Activated CD4-positive, alpha-beta T cell treated with anti-CD3 and anti-CD28 coated beads, Interleukin-2, Interleukin-6, amounts not matched to agents 100 ng/mL and 50 ng/mL, durations not matched to agents 16 hours and 8 hours (primary cell): ENCODE measurements at places on chromosomes 2 and 18.

DNA sequence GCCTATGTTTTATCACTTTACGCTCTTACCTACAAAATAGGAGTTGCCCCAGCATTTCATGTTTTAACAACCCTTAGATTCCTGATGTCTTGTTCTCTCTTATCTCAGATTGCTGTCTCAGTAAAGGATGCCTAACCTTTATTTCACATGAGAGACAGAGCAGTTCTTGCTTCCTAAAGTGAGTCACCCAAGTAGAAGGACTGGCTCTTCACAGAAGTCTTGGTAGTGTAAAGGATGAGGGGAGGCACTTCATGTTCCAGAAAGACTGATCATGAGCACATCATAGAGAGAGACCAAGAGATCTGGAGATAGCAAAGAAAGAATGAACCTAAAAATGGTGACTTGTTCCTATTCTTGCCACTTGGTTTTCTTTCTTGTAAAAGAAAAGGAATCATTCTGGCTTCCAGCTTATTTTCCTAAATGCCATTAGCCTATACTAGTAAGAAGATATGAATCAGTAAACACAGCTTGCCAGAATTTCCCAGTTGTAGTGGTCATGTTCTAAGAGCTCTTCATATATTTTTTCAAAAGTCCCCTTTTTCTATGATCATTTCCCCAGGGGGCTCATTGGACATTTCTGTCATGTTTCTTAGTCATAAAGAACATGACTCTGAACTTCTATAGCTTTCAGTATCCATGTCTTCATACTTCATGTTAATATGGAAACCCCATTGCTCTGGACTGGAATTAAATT, 54.9 kb downstream of the MAPRE2 start:
- no peak for DNase-seq

DNA sequence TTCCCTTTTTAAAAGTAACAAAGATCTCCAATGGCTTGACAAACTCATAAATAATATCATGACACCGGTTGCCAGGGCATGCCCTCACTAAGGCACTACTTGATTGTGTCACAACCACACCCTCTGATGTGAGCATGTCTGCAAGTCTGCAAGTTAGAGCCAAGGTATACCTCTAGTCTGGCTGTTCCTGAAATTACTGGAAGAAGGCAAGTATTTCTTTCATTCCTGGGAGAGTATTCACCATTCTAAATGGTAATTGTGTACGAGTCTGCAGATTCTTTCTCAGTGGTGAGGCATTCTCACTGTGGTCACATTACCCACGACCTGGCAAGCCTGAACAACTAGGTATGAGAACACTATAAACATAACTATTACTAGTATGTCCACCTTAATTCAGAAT, 25.7 kb upstream of the RNU4ATAC start:
- no peak for DNase-seq

DNA sequence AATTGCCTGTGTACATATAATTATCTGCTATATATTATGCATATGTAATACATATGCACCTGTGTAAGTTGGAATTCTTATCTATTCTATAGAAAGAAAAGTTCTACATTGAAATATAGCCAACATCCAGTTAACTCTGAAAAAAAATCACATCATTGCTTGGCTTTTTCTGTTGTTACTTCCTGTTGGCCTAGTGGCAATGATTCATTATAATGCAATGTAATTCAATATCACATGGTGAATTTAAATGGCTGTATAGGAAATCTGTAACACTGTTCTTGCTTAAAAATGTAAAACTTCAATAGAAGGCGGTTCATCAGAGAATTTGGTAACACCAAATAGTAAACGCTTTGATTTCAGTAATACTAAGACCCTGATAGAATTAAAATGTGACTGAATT, 44.5 kb upstream of the MAP4K3 start:
- DNase-seq = no peak

GRCh38 chr2:205682971-205683501, 735 bp downstream of the NRP2 start:
- DNase-seq = no peak

DNA sequence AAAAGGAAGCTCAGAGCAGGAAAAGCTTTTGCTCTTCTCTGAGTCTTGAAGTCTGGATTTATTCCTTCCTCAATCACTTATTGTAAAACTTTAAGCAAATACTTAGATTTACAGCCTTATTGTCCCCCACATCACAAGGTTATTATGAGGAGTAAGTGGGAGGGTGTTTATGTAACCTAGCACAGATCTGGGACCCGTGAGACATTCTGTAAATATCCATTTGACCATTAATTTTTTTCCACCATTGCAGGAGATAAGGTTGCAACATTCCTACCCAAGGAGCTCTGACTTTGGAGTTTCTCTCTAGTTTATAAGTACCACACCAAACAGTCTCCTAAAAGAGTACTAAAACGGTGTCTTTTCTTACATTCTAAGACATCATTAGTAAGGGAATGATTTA, 52.1 kb upstream of the CTIF start:
- DNase-seq = no peak

- no peak for DNase-seq
These were observed 322.1 kb upstream of the TANK start for GRCh38 chr2:160838147-160838546.

DNA sequence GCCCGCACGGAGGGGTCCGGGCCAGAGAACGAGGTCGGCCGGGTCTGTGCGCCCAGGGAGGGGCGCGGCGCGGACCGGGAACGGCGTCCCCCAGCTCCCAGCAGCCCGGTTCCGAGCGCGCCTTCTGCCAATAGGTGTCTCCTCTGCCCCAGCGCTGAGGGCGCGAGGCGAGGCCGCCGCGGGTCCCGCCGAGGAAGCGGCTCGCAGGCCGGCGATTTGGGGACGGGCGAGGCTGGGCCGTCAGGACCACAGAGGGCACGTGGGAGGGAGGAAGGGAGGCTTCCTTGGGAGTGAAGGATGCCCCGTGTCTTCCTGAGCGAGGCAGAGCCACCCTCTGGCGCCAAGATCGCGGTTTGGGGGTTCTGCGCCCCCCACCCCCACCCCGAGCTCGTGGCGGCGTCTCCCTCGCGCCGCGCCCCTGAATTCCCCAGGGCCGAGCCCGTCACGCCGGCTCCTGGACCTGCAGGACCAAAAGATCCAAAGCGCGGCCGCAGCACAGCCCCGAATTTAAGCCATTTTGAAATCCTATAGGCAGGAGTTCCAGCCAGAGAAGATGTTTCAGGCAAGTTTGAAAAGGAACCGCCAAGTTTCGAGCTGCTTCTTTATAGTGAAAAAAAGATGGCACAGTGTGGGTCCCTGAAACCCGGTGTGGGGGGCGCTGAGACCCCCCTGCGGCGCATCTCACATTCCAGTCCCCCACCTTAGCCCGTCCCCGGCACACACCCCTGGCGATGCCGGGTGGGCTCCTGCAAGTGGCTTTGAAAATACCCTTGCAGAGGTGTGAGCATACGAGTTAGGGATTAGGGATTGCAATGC, 909 bp downstream of the NFATC1 start:
- peak; percentile 70 for DNase-seq

DNA sequence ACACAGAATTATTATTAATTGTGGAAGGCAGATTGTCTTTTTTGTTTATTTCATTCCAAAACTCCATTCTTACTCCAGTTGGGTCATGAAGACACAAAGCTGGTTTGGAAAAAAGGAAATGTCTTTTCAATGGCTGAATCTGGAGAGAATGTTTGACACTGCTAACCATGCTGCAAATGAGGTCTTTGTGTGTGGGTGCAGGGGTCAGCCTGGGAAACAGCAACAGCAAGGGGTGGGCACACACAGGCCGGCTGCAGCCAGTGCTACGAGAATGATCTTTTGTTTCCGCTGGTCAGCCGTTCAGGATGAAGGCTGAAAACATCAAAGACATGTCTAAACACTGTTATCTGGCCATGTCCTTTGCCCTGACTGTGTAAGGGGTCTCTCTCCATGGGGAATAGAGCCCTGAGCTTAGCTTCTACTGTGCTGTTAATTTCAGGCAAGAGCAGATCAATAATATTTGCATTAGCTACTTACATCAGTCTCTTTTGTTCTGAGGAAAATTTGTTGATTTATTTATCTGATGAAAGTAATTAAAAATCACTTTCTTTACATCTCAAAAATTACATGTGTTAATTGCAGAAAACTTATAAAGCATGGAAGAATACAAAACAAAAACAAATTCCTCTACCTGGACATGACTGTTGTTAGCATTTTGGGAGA, 33.3 kb upstream of the E2F6 start:
- no peak for DNase-seq

- no peak for DNase-seq
These were observed 161.4 kb upstream of the GULP1 start for GRCh38 chr2:188130317-188130716.

- DNase-seq = no peak
These were observed 577 bp upstream of the TANC1 start for GRCh38 chr2:158967731-158968395.

GRCh38 chr2:43349904-43350303, 123.5 kb upstream of the ZFP36L2 start:
- DNase-seq = no peak

DNA sequence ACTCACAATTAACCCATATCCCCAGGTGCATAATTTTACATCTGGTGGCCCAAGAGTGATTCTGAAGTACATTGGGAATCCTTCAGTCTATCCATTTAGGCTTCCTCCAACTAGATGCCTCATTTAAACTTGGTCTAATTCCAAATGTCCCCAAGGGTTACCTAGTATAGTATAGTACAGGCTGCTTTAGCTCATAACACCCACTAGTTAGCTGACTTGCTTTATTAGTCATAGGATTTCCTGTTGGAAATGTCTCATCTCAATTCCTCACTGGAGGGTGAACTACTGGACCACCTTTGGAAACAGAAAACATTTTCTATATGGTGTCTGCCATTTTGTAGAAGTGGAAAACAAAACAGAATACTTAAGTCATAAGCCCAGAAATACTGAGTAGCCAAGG, 202.5 kb upstream of the SESTD1 start:
- no peak for DNase-seq

GRCh38 chr2:36801088-36801487, 104.6 kb downstream of the VIT start:
- DNase-seq = no peak

GRCh38 chr2:54673501-54673998, 49.9 kb upstream of the EML6 start:
- DNase-seq = peak; percentile 67

DNA sequence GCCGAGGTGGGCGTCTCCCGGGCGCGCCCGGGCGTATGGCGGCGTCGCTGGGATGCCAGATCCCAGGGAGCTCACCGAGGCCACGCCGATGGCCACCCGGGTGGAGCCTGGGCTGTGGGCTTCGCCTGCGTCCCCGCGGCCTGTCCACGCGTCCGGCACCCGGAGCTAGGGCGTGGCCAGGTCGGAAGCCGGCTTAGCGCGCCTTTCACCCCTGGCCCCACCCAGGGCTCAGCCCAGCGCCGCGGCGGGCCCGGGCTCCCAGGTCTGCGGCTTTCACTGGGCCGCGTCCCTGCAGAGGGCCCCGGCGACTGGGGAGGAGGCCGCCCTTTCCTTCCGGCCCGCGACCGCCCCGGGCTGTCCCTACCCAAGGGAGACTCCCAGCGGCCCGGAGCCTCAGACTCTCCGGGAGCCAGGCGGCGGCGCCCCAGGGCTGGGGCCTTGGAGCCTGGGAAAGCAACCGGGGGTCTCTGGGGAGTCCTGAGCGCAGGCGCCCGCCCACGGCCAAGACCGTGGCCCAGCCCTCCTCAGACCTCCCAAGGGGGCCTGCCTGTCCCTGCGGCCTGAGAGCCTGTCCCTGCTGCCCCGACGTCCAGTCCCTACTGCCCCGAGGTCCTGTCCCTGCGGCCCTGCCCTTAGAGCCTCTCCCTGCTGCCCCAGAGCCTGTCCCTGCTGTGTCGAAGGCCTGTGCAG, 36.3 kb upstream of the ITM2C start:
- peak; percentile 54 for DNase-seq

GRCh38 chr2:109087055-109087663, 41.8 kb upstream of the SH3RF3 start:
- no peak for DNase-seq

- no peak for DNase-seq
These were observed 6.2 kb downstream of the COPS8 start for GRCh38 chr2:237091779-237092436.

- DNase-seq = no peak
These were observed 578 bp downstream of the IWS1 start for GRCh38 chr2:127525691-127526131.

GRCh38 chr18:48018851-48019250, 88.4 kb upstream of the SMAD2 start:
- DNase-seq = no peak

DNA sequence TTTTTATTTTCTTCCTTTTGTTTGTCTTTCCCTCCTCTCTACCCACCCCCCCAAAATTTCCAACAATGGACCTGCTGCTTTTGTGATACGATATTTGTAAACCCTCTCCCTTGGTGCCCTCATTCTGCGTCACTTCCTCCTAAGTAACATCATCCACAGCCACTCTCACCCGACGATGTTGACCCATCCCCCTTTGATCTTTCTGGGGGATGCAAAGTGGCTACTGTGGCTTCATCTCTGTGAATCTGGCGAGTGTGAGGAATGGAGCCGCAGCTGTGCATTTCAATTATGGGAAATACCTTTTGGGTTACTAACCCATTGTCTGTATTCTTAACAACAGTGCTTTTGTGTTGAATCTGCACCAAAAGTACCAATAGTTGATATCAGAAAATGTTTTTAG, 19.4 kb downstream of the ANTXR1 start:
- DNase-seq = no peak

- DNase-seq = peak; percentile 23
These were observed 62.9 kb downstream of the AFTPH start for GRCh38 chr2:64586883-64587481.

DNA sequence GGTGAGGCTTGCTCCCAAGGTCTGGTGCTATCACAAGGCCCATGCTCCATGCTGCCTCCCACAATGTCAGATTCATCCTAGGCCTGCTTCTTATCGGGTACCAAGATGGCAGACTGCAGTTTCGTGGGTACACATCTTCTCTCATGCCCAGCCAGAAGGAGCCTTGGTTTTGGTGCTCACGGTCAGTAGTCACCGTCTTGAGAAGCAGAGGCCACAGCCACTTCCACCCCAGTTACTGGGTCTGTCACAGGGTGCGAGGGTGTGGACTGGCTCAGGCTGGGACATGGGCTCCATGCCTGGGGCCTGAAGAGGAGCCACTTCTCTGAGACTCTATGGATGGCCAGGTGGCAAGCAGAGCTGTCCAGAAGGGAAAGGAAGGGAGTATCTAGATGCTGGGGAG, 178.8 kb upstream of the HS6ST1 start:
- no peak for DNase-seq

- DNase-seq = no peak
These were observed 23.6 kb upstream of the ID2 start for GRCh38 chr2:8658064-8658862.

DNA sequence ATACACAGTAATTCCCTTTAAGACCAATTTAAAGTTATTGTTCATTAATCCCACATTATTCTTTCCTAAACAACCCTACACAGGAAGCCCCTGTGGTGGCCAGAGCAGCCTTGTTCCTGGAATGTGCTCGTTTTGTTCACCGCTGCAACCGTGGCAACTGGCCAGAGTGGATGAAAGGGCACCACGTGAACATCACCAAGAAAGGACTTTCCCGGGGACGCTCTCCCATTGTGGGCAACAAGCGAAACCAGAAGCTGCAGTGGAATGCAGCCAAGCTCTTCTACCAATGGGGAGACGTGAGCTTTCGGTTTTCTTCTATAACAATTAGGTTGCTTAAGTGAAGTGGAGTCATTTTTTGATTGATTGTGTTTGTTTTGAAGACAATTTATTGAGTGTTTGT, 101.0 kb downstream of the UNC80 start:
- no peak for DNase-seq

GRCh38 chr2:186349508-186349907, 136.6 kb upstream of the ZC3H15 start:
- no peak for DNase-seq
